ENCODE measurements at places on chromosomes 16 and 17.

GRCh38 chr16:25006504-25007056, 8.6 kb downstream of the ARHGAP17 start:
- no peak for DNase-seq

DNA sequence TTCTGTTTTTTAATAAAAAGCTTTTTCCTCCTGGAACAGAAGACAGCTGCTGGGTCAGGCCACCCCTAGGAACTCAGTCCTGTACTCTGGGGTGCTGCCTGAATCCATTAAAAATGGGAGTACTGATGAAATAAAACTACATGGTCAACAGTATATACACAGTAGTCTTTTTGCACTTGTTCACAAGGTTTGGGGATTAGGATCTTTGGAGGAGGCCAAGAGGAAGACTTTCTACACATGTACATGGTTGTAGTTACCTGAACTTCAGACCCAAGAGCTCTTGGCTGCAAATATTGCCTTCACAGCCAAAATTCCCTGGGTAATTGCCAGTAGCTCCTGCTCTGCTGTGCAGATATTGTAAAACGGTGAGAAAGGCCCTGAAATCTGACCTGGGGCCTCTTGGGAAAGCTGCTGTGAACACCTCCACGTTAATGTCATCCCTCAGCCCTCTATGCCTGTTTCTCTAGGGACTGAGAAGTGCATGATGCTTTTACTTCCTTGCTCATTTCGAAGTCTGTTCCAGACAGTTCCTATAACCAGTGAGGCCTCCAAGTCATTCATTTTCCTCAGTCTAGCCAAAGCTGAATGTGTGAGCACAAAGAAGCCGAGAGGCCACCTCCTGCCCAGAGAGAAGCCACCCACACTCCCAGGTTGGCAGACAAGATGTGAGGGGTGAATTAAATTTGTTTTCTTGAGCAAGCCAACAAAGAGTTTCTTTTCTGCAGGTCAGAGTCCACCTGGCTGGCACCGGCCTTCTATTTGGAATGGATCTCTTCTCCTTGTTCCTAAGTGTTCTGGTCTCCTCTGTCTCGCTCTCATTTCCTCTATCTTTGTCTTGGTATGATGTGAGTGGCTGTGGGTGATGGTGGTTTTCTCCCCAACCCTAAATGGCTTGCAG, 15.9 kb downstream of the ANKRD40 start:
- no peak for DNase-seq

DNA sequence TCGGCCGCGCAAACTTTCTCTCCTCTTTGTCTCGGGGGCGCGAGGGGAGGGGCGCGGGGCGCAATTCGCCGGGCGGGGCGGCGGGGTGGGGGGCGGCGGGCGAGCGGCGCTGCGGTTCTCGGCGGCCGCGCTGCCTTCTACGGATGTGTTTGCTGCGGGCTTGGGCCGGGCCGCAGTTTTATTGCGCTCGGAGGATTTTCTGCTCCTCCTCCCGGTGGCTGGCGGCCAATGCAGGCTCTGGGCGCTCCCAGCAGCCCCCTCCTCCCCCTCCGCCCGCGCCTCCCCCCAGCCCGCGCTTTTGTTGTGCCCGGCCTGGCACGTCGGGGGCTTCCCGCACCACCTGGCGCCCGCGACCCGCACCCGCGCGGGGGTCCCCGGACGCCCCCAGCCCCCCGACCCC, at the start of gene TIMP2:
TIMP2 (minus strand) TSS at position 154 of the 400 bp plus-strand sequence. CDS start 299 bp downstream, outside the sequence.
- DNase-seq, result peak; percentile 57

DNA sequence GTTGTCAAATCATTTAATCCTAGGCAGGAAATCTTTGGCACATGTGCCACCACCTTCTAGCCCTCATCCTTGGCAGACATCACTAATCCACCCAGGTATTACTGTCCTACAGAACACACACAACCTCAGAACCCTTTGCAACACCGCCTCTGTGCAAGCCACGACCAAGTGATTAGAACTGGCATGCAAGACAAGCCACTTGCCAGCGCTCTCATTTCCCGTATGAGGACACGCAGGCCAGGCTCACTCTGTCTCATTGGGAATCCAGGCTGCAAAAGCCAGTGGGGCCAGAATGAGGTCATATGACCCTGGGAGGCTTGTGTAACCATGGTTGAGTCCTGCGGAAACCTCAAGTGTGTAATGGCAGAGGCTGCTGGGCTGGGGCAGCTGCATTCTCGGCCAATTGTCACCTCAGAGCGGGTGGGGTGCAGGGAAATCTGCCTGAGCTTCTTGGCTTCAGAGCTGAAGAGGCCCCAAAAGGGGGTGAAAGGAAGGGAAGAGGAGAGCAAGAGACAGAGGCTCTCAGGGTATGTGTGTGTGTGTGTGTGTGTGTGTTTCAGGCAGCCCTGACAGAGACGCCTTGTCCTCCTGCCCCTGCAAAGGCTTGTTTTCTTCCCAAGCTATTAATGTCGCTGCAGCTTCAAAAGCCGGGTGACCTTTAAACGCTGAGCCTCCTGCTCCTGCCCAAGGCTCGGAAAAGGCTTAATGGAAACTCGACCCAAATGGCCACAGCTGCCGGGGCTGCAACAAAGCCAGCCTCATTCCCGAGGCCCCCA, 43.2 kb upstream of the MRPS23 start:
- DNase-seq, result no peak

- DNase-seq, result no peak
These were observed 11.2 kb upstream of the SMIM5 start for GRCh38 chr17:75622076-75622475.

DNA sequence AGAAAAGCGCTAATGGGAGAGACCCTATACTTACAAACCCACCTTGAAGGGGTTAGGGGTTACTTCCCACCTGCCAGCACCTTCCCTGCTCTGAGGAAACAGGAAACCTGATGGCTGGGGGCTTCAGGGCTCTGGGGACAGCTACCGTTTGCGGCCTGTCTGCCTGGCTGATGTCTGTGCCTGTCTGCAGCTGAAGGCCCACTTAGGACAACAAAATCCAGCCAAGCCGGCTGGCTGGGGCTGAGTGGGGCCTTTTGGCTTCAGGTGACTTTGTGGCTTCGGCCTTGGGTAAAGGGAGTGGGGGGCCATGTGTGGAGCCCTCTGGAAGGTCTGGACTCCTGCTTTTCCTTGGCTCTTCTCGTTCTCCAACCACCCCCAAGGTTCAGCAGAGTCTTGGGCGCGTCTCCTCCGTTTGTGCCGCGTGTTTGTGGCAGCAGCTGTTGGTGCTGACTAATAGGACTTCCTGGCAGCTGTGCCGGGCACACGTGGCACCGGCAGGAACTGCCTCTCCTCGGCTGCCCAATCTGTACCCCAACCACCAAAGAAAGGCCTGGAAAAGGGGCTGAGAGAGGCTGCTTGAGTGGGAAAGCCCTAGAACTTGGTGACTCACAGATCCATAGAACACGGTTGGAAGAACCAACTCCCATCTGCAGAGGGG, 186.7 kb downstream of the MSI2 start:
- peak; percentile 77 for DNase-seq

DNA sequence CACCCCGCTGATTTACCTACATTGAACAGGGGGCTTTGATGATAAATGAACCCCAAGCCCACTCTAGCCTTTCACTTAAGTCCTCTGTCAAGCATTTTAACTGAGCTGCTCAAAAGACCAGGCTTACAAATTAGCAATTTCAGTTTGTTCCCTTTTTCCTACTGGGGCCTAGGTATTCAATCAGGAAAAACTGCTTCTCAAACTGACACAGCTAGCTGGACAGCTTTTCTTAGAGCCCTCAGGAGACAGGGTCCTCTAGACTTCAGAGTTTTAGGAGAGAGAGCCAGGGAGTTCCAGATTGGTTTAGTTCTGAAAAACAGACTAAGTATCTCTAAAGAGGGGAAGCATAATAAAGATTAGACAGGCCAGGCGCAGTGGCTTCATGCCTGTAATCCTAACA, 6.2 kb upstream of the HEXIM2 start:
- no peak for DNase-seq

DNA sequence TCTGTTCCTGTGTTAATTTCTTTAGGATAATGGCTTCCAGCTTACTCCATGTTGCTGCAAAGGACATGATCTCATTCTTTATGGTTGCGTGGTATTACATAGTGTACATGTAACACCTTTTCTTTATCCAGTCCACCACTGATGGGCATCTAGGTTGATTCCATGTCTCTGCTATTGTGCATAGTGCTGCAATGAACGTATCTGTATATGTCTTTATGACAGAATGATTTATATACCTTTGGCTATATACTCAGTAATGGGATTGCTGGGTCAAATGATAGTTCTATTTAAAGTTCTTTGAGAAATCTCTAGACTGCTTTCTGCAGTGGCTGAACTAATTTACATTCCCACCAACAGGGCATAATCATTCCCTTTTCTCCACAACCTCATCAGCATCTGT, 39.8 kb downstream of the ABCA10 start:
- DNase-seq, result no peak

GRCh38 chr17:38797828-38798227, 1.5 kb downstream of the PIP4K2B start:
- DNase-seq, result no peak

DNA sequence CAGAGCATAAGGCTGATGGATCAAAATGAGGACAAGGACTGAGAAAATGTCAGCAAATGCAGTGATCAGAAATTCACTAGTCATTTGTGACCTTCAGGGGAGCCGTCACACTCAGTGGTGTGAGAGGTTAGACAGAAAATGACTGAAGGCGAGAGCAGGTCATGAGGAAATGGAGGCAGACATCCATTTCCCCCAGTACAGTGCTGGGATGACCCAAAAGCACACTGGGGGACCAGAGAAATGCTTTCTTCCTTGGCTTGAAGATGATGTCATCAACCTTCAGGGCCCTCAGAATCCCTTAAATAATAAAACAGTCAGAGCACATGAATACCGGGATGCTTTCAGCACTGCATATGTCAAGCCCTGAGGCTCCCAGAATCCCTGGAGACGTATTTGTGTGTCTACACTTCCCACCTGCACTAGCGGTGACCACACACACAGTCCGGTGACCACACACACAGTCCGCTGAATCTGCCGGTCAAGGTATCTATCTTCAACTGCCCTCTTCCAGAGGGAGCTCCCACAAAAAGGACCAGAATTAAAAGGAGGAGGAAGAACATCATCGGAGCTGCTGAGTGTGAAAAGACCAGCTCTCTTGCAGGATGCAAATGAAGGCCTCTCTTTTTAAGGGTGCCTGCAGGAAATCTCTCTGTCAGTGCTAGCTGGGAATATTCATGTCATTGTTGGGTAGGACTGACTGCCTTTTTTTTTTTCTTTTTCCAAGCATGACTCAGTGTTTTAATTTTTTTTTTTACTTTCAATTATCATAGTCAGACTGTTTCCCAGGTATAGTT, 8.2 kb downstream of the UBE2O start:
- DNase-seq, result peak; percentile 41

- no peak for DNase-seq
These were observed 38.1 kb upstream of the KPNB1 start for GRCh38 chr17:47611372-47612350.

DNA sequence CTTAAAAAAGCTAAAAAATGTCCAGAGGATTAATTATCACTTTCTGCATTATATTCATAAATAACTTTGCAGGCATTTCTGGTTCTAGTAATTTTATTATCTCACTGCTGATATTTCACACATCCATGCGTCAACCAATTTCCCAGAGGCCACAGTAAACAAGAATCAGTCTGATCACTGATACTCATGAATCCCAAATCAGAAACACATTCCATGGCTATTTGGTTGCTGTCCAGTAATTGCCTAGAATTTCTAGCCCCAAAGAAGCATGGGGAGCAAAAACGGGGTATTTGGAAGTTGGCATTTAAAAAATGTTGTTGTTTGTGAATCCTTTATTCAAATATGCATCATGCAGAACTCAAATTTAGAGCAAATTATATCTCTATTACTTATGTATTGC, 244.8 kb downstream of the CDH8 start:
- no peak for DNase-seq

DNA sequence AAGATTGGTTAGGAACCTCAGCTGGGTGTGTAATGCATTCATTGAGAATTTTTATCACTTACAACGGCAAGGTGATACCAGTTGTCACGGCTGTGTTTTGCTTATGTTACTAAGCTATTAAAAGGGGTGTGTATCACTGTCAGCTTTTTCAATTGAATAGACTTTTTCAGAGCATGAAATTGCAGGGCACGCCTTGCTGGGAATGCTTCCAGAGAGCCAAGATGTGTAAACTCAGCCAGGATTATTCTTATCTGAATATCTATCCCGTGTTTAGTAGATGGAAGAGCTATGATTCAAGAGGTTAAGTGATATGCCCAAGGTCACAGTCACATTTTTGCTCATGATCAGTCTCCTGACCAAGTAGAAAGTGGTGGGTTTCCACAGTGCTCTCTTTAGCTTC, 6.6 kb upstream of the TEKT3 start:
- no peak for DNase-seq

- DNase-seq, result no peak
These were observed 128.5 kb upstream of the HS3ST2 start for GRCh38 chr16:22685459-22685830.

GRCh38 chr16:30004811-30005242, 6.0 kb downstream of the DOC2A start:
- DNase-seq, result no peak

GRCh38 chr17:33142705-33143299, 150.3 kb downstream of the ASIC2 start:
- DNase-seq, result no peak

DNA sequence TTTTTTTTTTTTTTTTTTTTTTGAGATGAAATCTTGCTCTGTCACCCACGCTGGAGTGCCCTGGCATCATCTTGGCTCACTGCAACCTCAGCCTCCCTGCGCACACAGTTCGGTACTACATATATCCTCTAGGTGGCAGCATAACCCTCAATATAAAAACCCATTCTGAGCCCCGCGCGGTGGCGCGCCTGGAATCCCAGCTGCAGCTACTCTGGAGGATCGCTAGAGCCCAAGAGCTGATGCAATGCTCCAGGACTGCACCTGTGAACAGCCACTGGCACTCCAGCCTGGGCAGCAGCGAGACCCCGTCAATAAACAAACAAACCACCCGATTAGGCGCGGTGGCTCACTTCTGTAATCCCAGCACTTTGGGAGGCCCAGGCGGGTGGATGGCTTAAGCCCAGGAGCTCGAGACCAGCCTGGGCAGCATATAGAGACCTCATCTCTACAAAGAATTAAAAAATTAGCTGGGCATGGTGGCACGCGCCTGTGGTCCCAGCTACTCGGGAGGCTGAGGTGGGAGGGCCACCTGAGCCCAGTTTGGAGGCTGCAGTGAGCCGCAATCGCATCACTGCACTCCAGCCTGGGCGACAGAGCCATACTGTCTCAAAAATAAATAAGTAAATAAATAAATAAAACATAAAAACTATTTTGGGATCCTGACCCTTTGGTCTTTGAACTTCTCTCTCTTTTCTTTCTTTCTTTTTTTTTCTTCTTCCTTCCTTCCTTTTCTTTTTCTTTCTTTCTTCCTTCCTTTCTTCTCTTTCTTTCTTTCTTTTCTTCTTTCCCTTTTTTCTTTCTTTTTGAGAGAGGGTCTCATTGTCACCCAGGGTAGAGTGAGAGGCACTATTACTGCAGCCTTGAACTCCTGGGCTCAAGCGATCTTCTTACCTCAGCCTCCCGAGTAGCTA, 15.4 kb upstream of the AKAP10 start:
- peak; percentile 85 for DNase-seq

- DNase-seq, result no peak
These were observed 14.7 kb downstream of the CCR7 start for GRCh38 chr17:40550608-40551007.

GRCh38 chr17:44559634-44560554, 2.6 kb downstream of the FZD2 start:
- no peak for DNase-seq

- no peak for DNase-seq
These were observed 80.9 kb downstream of the PARN start for GRCh38 chr16:14548933-14549788.
